ENCODE measurements at places on chromosomes 7 and 10.

- no peak for DNase-seq
Observed at GRCh38 chr10:133162910-133163856, 3.2 kb downstream of the KNDC1 start.

- no peak for DNase-seq
Observed at GRCh38 chr10:59393349-59393748, 31.0 kb upstream of the FAM13C start.

DNA sequence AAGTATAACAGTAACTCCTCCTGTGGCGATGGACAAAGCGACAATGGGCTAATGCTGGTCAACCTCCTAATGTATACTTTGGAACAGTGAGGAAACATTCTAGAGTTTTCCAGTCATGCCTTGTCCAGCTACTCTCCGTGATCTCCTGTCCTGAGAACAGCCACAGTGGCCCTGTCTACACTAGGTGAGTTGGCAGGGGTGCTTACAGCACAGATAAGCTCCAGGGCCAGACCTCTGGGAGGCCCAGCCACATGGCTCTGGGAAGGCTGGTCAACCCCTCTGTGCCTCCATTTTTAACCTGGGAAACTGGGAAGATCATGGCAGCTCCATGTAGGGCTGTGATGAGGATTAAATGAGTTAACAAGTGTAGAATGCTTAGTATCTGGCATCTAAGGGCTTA is 57.0 kb downstream of the CLEC2L start:
- no peak for DNase-seq

GRCh38 chr7:155395176-155395797 is 62.6 kb upstream of the EN2 start:
- DNase-seq = no peak

DNA sequence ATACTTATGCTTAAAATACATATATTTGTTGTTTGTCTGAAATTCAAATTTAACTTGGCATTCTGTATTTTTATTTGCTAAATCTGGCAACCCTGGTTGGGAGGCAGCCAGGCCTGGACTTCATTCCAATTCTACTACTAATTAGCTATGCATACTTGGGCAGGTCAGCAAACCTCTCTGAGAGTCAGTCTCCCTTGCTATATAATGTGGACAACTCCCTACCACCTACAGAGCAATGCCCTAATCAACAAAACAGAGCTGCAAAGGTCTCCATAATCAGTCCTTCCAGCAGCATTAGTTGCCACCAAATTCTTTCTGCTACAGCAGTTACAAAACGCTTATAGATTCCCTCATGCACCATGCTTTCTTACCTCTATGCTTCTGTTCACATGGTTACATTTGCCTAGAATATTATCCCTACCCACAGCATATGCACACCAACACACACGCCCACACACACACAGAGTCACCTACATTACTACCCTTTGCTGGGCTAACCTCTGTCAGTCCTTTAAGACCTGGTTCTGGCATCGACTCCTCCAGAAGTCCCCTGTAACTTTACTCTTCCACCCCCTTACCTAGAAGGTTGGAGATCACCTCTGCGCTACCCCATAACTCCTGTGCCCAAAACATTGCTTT is 188.7 kb downstream of the FGFR2 start:
- DNase-seq = no peak

DNA sequence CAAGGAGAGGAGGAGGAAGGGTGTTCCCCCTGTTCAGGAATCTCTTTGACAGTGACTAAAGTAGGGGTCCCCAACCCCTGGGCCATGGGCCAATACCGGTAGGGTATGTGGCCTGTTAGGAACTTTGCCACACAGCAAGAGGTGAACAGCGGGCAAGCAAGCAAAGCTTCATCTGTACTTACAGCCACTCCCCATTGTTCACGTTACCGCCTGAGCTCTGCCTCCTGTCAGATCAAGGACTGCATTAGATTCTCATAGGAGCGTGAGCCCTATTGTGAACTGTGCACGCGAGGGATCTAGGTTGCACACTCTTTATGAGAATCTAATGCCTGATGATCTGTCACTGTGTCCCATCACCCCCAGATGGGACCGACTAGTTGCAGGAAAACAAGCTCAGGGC is 201.6 kb downstream of the CAMK1D start:
- DNase-seq = no peak

GRCh38 chr7:139695588-139695987 is 82.2 kb downstream of the HIPK2 start:
- DNase-seq = no peak

GRCh38 chr7:4080954-4081353 is 601.1 kb upstream of the FOXK1 start:
- no peak for DNase-seq

DNA sequence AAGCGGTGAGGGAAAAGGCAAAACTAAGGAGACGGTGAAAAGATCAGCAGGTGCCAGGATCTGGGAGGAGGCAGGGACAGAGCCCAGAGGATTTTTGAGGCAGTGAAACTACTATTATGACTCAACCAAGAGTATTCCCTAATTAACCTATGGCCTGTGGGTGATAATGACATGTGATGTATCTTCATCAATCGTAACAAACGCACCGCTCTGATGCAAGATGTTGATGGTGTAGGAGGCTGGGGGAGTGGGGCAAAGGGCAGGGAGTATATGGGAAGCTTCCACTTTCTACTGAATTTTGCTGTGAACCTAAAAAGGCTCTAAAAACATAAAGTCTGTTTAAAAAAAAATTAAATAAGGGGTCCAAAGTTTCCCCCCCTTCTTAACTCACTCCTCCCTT is 25.5 kb upstream of the EZH2 start:
- no peak for DNase-seq

DNA sequence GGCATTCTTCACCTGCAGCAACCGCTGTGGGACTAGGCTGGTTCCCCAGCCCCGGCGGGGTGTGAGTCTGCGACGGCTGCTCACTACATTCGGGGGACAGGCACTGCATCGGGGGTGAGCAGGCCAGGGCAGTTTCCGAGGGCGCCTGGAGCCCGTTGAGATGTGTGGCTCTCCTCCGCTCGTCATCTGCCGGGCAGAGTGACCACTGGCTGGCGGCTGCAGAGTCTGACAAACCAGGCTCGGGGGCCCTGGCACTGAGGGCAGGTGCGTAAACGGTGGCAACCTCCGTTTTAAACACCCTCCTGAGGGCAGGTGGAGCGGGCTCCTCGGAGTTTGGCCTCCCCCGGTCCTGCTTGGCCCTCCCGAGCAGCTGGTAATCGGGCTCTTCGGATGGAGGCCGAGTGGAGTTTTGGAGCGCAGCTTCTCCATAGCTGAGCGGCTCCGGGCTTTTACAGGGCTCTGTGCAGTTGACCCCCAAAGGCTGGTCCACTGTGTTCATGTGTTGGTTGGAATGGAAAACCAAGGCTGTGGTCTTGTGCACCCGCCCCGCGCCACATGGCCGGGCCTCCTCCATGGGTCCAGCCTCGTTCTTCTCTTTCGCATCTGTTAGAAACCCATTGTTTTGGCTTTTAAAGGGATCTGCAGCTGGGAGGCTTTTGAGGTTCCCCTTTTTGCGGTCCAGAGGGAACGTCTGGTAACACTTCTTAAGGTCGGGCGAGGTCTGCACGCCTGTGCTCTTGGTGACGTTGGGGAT is 20.9 kb downstream of the INSYN2A start:
- DNase-seq = no peak

DNA sequence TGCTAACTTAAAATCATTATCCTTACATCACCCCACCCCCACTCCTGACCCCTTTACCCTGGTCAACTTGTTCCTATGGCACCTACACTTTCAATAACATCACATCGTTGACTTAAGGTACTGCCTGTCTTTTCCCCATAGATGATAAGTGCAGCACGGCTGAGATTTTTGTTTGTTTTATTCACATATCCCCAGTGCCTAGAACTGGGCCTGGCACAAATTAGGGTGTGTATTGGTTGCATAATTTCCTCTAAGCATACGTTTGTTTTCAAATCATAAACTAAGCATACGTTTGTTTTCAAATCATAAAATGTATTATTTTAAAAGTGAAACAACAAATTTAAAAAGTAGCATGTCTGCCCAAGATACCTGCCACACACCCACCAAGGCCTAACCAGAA is 35.3 kb downstream of the ANXA11 start:
- no peak for DNase-seq

GRCh38 chr10:61628151-61628874 is 34.4 kb upstream of the CABCOCO1 start:
- DNase-seq = no peak

- no peak for DNase-seq
Observed at GRCh38 chr7:7201578-7202374, 19.4 kb downstream of the C1GALT1 start.

- DNase-seq = peak; percentile 81
Observed at GRCh38 chr7:113414401-113415035, 296.2 kb upstream of the SMIM30 start.
